Fibroblast of skin of abdomen (primary cell): ENCODE measurements at places on chromosomes 5 and 9.
A peak's percentile ranks its signal among the peaks of the same experiment; 100 is the strongest.

- no peak for DNase-seq
Measured at GRCh38 chr9:91900055-91900796, 49.8 kb downstream of the ROR2 start.

DNA sequence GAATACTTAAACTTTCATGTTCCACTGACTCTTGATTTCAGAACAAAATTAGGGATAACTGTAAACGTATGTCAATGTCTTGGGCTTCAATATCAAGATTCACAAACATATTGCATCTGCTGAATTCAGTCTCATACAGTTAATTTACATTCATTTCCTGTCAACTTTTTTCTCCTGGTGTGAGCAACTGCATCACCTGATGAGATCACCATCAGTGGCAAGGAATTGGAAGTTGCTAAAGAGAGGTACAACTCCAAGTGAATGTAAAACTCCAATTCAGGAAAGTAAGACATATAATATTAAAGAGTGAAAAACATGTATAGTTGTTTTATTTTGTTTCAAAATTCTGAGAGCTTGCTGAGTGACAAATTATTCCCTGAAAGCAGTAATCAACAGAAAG is 1336.2 kb upstream of the C9orf72 start:
- DNase-seq = no peak

DNA sequence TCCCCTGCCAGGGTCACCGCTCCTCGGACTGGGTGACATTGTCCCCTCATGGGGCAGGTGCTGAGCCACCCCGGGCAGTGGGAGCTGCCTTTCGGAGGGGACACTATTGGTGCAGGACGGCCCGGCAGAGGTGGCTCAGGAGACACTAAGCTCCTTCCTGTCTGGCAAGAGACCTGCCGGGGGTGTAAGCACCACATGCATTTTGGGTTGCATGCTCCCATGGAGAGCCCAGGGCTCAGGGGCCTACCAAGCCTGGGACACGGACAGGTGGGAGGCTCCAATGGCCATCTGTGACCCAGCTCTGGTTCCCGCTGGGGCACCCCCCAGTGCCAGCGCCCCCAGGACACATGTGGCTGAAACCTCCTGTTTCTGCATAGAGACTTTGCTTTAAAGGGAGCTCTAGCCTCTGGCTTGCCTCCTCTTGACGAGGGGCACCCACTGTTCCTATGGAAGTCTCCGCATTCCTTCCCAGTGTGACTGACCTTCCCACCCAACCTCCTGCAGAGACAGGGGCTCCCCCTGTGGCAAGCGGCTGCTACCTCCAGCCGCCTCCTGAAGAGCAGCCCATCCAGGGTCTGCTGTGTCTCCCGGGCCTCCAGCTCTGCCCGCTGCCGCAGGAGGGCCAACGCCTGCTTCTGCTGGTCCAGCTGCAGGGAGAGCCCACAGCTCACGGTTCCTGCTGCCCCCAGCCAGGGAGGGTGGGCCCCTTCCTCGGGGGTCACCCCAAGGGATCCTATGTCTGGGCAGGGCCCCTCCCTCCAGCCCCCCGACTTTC is 28.1 kb downstream of the CCDC187 start:
- no peak for DNase-seq

DNA sequence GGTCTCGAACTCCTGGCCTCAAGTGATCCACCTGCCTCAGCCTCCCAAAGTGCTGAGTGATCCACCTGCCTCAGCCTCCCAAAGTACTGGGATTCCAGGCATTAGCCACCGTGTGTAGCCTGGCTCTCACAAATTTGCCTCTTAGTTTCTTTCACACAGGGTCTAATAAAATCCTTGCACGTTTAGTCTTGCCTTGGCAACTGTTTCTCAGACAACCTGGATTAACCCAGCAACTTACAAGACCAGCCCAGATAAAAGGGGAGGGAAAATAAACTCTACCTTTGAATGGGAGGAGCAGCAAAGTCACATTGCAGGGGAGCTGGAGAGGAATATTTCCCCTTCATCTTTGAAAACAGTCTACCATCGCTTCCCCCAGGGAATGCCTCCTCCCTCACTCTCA is 29.3 kb upstream of the GNA14 start:
- no peak for DNase-seq

GRCh38 chr9:122228568-122229484 is at the start of gene LHX6:
Gene LHX6, minus strand, starts transcription at chr9:122228957. Its CDS starts 217 bp downstream, at chr9:122228740.
- DNase-seq = peak; percentile 37

GRCh38 chr5:146368137-146368536 is 29.5 kb downstream of the POU4F3 start:
- no peak for DNase-seq

GRCh38 chr9:100700689-100701318 is 122.9 kb downstream of the CAVIN4 start:
- DNase-seq = no peak

DNA sequence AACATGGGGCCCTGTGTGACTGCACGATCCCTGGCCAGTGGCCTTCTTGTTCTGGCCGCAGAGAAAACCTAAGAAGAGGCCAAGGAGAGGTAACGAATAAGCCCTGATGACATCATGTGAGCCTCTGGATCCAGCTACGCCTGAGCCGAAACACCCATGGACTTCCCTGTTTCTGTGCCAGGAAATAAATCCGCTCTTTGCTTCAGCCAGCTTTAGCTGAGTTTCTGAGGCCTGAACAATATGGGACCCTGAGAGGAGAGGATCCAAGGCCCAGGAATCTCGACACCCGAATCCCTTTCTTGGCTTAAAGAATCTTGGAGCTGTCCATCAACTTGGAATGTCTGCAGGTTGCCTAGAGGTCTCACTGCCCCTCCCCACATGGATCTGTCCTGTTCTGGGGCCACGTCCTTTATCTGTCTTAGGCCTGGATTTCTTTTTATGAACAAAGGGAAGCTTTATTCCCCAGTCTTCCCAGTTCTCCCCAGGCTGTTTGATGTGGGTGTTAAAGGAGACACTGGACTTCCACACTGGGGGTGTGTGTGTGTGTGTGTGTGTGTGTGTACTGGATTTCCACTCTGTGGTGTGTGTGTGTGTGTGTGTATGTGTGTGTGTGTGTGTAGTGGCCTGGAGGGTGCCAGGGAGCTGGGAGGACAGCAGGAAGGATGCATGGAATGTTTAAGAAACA is 13.7 kb downstream of the IER5L start:
- peak; percentile 58 for DNase-seq

DNA sequence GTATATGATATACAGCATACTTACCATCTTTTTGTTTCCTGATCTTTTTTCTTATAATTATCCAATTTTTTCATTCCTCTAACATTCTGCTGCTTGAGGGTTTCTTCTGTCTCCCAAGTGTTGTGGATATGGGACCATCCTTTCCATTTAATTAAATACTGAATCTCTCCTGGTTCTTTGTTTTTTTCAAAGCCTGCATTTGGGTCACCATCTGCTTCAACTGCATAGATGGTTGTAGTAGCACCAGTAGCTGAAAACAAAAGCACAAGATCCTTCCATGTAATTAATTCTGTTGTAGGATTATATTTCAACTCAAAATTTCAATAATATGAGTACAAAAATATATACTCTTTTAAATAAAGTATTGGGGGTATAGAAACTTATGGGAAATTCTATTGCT is 29.4 kb downstream of the CHD1 start:
- no peak for DNase-seq

- DNase-seq = peak; percentile 18
Measured at GRCh38 chr5:24767086-24767485, 122.3 kb upstream of the CDH10 start.

GRCh38 chr5:31935496-31936369 is 238.4 kb downstream of the GOLPH3 start:
- DNase-seq = peak; percentile 21

GRCh38 chr5:151895660-151896030 is 29.0 kb downstream of the GLRA1 start:
- peak; percentile 34 for DNase-seq

GRCh38 chr9:5958273-5958672 is 57.2 kb downstream of the RANBP6 start:
- no peak for DNase-seq

DNA sequence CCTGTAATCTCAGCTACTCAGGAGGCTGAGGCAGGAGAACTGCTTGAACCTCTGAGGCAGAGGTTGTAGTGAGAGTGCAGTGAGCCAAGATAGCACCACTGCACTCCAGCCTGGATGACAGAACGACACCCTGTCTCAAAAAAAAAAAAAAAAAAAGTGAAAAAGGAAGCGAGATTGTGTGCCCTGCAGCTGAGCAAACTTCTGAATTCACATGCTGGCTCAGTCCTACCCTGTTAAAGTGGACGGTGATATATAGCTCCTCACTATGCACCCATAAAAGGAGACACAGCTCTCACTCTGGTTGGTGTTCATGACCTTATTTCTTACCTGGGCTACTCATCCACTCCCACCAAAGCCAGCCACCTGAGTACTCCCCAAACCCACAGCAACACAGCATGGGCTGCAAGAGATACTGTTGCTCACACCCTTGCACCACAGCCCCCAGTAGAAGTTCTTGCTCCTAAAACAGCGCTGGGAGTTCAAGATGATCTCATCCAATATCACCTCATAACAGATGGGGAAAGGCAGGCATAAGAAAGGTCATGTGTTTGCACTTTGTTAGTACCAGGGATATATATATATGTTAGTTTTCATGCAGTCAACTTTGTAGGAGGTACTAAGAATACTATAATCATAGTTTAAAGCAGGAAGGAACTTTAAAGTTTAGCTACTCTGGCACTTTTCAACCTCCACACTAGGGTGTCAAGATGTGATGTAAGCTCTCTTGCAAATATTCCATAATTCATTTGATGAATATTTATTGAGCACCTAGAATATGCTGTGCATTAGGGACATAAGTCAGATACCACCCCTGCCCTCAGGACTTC is 4.0 kb downstream of the TTLL11 start:
- DNase-seq = no peak

DNA sequence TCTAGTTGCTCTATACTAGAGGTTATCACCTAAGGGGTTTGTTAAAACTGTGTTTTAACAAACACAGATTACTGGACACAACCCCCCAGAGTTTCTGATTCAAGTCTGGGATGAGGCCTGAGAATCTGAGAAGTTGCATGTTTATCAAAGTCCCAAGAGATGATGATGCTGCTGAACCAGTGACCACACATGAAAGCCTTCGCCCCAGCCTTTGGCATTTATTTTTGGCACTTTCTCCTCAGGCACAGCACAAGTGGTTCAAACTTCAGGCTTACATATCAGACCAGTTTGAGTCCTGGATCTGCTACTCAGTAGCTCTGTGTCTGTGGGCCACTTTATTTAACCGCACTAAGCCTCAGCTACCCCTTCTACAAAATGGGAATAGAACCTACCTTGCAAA is 407.2 kb upstream of the PIK3R1 start:
- DNase-seq = no peak

DNA sequence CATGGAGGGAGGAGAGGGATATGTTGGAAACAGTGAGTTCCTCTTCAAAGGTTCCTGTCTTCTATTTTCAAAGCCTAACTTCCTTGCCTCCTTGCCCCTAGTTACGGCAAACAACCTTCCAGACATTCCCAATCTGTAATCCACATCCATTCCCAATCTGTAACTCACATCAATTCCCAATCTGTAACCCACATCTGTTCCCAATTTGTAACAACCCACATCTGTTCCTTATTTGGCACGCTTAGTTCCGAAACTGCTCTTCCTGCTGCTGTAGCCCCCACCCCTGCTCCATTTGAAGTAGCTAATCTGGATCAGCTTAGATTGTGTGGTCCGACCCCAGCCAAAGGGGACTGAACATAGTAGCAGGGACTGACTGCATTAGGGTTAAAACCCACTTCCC is 23.9 kb upstream of the IDNK start:
- peak; percentile 49 for DNase-seq

DNA sequence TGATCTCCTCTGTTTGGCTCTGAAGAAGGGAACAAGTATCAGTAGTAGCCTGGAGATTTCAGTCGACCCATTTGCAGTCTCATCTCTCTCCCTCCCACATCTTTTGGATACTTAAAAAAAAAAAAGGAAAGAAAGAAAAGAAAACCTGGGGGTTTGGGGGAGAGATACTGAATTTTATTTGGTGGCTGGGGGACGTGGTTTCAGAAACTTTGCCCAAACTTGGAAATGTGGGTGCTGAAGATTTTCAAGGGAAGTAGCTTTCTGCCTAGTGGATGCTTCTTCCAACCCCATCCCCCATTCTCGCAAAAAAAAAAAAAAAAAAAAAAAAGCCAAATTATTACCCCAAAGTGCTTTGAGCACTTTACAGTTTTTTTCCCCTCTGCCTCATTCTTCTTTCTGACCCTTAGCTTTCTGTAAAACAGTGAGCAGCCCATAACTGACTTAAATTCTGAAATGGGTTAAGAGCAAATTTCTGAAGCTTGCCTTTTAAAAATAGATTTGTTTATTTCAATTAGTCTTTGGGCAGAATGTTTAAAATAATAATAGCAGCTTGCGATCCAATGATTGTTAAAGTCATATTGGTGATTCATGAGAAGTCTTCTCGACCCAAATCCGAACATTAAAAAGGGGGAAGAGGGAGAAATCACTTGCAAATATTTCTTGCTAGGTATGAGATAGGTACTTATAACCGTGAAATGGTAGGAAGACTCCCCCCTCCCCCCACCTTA is 894 bp downstream of the FST start:
- peak; percentile 20 for DNase-seq

DNA sequence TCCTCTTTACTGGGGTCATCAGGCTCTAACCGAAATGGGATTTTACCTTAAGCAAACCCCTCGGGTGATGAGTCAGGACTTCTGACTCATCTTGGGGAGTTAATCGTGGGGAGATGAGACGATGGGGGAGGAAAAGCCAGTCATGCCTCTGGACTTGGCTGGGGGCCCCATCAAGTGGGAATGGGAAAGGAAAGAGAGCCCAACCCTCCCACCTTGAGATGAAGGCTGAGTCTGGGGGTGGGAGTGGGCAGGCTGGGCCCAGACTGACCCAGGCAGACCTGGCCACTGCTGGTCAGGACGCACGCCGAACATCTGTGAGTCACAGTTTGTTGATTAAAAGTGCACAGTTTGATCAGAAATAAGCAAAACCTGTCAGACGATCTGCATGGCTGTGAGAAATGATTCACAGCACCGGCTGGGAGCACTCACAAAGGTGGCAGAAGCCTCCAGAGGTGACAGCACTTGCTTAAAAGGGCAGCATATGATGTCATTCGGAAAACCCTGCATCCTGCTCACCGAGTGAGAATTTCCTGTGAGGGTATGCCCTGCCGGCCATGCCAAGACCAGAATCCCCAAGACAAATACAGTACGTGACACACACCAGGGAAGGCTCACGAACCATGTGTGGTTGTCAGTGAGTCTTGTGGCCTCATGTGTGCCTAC is 50.0 kb upstream of the SLC25A51 start:
- DNase-seq = peak; percentile 93

GRCh38 chr5:19406576-19407365 is 581.2 kb downstream of the CDH18 start:
- no peak for DNase-seq

DNA sequence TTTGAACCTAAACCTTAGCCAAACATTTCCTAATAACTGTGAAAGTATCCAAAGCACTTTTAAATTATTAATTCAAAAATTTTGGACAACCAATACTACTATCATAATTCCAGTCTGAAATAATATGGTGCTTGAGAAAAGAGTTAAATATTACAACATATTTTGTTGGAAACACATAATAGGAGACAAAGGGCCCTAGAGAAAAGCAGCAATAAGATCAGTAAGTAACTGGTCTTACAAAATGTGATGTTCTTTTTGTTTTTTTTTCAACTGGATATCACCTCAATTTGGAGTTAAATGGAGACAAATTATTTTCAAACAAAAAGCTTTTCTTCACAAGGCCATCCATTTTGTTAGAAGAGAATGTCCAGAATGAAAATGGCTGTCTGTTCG is 21.1 kb downstream of the SRFBP1 start:
- DNase-seq = no peak

- no peak for DNase-seq
Measured at GRCh38 chr9:126225611-126226609, 100.7 kb upstream of the MVB12B start.

- DNase-seq = no peak
Measured at GRCh38 chr5:16617274-16617968, 624 bp upstream of the RETREG1 start.

GRCh38 chr9:2134391-2134790 is 119.2 kb downstream of the SMARCA2 start:
- no peak for DNase-seq
